ENCODE measurements at places on chromosomes 5 and 9.

- no peak for DNase-seq
These were observed 377.1 kb downstream of the PRDM9 start for GRCh38 chr5:23884405-23885031.

DNA sequence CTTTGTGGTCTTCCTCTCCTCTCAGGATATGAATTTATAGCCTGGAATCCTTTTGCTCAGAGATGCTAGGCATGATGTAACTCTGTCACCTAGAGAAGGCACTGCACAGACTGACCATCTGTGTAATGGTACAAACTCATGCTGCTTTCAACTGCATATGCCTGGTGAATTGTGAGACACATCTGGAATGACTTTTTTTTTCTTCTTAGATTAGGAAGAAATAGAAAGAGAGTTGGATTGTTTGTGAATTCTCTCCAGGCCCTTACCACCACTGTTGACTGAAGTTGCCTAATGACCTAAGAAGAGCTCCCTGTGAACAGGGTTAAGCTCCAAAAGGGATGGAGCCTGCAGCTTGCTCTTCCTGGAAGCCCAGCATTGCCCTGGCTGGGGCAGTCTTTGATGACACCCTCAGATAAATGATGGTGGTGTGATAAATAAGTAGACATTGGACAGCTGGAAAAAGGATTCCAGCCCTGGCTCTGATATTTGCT is 47.8 kb upstream of the TRIM32 start:
- DNase-seq: no peak

DNA sequence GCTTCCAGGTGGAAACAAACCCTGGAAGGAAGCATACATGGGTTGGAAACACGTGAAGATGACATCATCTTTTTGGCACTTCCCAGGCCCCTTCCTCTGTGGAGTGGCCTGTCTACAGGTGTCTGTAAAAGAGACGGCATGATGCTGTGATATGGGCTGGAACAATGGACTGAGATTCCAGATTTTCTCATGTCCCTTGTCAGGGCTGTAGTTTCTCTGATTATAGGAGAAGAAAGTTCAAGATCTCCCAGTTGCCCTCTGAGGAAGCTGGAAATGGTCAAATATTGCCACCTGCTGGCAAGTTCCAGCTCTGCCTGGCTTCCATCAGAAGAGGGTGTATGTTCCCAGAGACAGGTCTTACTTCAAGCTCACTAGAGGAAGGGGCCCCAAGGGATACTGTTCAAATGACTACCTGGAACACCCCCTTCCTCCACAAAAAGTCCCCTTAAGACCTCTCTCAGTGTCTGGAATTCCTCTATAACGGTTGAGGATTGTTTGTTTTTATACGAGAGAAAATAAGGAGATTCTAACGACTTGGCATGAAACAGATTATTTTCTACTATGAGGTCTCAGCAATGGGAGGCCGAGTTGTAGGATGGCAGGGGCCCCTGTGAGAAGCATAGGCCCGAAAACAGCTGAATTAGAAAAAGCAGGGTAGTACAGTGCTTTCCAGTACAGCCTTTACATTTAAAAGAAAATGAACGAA is 7.3 kb upstream of the ANXA6 start:
- DNase-seq: peak; percentile 70

DNA sequence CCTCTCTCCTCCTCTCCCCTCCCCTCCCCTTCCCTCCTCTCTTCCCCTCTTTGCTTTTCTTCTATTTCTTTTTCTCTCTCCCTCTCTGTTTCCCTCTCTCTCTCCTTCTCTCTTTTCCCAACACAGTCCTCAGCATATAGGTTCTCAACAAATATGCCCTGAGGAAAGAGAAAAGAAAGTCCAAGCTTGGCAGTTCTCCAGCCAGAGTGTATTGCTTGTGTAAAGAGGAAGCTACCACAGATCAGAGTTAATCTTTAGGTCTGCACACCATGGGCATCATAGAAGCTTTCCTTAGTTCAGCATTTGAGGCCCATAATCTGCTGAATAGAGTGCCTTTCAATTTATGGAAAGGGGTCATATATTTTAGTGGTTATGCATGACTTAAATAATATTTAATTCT is 382.8 kb upstream of the WWC1 start:
- DNase-seq: no peak

GRCh38 chr9:130010151-130010988 is 32.6 kb downstream of the FNBP1 start:
- no peak for DNase-seq

- DNase-seq: no peak
These were observed 264.0 kb upstream of the MEF2C start for GRCh38 chr5:89147031-89147430.

DNA sequence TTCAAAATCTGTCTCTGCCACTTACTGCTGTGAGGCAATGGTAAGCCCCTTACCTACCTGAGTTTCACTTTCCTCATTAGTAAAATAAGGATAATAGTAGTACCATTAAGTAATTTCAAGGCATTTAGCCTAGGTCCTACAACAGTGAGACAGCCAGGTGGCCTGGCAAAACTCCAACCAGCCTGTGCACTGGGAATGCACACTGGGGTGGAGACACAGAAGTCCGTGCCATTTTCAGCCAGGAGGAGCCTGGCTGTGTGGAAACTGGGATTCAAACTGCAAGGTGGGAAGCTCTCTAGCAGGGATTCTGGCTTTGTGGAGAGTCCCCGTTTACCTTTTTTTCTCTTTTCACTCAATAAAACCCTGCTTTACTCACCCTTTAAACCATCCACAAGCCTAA is 630.4 kb downstream of the PRELID2 start:
- no peak for DNase-seq

DNA sequence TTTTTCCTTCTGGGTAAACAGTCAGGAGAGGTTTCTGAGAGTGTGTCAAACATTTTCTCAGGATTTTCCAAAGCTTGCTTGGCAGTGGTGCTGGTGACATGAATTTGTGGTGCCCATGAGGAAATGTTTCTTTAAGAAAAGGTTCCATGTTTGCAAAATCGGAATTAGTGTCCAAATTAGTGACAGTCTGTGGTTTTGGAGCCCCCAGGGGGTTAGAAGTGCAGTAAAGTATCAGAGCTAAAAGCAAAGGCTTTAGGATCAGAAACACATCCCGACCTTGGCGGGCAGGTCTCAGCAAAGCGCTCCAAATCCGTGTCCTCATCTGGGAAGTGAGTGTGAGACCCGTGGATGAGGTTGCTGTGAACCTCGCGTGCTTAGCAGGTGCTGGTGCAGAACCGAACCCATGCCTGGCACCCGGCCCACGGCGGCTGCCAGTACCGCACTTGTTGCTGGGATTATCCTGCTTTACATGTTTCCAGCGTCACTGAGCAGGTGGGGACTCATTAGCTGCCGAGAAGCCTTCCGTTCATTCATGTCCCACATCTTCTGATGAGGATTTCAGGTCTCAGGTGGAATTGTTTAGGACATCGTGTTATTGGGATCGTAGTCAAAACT is 70.8 kb upstream of the COL5A1 start:
- DNase-seq: no peak

DNA sequence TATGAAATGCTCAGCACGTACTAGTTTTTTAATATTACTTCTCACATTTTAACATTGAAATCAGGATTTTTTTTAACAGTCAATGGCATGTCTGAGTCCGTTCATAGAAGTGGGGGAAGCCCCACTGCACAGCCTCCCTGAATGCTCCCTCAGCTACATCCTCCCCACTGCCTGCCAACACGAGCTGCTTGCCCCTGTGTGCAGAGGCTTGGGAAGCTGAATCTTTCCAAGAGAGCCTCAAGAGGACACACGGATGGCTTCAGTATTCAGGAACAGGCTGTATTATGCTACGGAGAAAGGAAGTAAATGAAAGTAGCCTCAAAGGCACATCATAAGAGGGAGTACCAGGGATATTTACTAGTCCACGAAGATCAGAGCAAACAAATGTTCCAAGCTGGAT is 248.7 kb downstream of the SPOCK1 start:
- DNase-seq: no peak

DNA sequence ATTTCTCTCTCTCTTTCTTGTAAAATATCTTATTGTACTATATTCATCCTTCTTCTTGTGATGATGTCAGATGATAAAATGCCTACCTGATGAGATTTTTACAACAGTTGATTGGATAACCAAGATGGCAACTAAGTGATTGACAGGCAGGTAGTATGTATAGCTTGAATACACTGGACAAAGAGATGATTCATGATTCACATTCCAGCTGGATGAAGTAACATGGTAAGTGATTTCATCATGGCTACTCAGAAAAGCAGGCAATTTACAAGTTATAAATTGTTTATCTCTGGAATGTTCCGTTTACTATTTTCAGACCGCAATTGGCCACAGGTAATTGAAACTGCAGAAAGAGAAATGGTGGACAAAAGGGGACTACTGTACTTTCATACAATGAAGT is 1471.7 kb upstream of the C9orf72 start:
- no peak for DNase-seq

GRCh38 chr5:150512368-150512747 is 4.4 kb downstream of the NDST1 start:
- no peak for DNase-seq

GRCh38 chr5:306011-306805 is 15.3 kb upstream of the AHRR start:
- DNase-seq: no peak

DNA sequence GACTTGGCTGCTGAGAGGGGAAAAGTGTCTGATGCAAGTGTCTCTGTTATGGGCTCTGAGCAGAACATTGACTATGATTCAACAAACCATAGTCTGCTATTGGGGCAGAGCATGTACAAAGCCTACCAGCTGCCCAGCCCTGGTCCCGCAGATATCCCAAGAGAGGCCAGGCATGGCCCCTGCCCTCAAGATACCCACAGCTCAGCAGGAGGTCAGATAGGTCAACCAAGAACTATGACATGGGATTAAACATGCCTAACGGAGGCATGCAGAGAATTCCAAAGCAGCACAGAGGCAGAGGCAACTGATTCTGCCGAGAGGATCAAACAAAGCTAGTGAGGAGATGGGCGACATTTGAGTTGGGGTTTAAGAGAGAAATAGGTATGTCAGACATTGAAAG is 39.9 kb upstream of the CPLX2 start:
- DNase-seq: no peak

DNA sequence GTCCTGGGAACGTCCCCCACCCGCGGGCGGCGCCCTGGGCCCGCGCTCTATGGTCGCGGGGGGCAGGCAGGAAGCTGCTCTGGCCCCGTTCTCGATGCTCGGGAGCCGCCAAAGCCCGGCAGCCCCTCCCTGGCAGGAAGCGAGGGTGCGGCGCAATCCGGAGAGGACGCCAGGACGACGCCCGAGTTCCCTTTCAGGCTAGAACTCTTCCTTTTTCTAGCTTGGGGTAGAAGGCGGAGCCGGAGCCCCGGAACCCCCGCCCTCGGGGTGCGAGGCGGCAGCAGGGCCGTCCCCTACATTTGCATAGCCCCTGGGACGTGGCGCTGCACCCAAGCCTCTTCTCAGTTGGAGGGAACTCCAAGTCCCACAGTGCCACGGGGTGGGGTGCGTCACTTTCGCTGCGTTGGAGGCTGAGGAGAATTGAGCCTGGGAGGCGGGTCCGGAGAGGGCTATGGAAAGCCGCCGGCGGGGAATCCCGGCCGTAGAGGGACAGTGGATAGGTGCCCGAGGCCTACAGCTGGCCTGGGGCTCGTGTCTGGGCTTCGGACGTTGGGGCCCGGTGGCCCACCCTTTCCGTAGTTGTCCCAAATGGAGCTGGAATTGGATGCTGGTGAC is at the start of the genes CREB3 and TLN1:
Gene CREB3 (plus strand): TSS at position 482 of the 615 bp plus-strand sequence. CDS start 107 bp downstream, at position 589.
Gene TLN1 (minus strand): TSS at position 11 of the 615 bp plus-strand sequence. CDS start 6,501 bp downstream, outside the sequence.
- DNase-seq: peak; percentile 98
